Activated CD8-positive, alpha-beta T cell treated with anti-CD3 and anti-CD28 coated beads, Interleukin-2, amount 10 ng/mL, durations not matched to agents 7 days and 5 days (primary cell): ENCODE measurements at places on chromosomes 5 and 9.

GRCh38 chr5:120552638-120553037 is 88.5 kb downstream of the PRR16 start:
- no peak overlapping the region for H3K27ac ChIP-seq
- no peaks in the 10 kb centered on the region for H3K4me1 ChIP-seq
- no peak for DNase-seq
- H3K36me3 ChIP-seq = no peaks in the 10 kb centered on the region

DNA sequence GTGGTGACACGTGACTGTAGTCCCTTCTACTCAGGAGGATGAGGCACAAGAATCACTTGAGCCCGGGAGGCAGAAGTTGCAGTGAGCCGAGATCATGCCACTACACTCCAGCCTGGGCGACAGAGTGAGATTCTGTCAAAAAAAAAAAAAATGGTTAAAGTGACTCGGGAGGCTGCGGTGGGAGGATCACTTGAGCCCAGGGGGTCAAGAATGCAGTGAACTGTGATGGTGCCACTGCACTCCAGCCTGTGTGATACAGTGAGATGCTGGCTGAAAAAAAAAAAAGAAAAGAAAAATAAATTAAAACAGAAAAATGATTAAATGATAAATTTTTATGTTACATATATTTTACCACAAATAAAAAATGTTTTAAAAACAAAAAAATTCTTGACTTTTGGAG is 51.9 kb downstream of the KLF4 start:
- no peak for DNase-seq
- no peaks in the 10 kb centered on the region for H3K4me1 ChIP-seq
- H3K27me3 ChIP-seq = no peaks in the 10 kb centered on the region
- no peaks in the 10 kb centered on the region for H3K36me3 ChIP-seq

- no peak overlapping the region for H3K4me3 ChIP-seq
- no peak overlapping the region for H3K27ac ChIP-seq
- H3K36me3 ChIP-seq = no peaks in the 10 kb centered on the region
- DNase-seq = no peak
Measured at GRCh38 chr9:134379831-134380365, 53.6 kb downstream of the RXRA start.

DNA sequence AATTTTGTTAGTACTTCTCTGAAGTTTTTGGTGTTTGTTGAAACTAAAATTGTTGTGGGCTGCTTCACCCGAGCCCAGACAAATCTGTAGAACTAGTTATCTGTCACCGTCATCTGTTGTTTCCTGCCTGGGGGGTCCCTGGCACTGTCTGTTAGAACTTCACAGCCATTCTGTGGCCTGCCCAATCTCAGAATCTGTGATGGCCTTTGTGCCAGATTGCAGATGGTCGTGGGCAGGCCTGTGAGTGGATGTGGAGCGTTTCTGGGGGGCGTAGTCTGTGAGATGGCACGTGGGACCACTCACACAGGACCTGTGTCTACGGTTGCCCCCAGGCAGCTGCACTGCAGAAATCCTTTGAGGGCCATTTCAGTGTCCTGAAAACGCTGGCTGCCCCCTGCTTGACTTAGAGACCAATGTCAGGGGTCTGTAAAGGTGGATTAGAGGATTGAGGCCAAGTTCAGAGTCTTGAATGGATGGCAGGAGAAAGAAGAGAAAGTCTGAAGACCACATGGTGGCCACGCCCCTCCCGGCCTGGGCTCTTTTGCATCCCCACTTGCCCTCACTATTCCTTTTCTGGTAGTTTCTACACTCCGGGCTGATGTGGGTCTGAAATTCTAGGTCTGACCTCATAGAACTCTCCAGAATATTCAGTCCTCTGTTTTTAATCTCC is 38.3 kb downstream of the TRIO start:
- no peak for DNase-seq
- no peak overlapping the region for H3K27ac ChIP-seq
- no peaks in the 10 kb centered on the region for H3K36me3 ChIP-seq
- H3K4me1 ChIP-seq = no peaks in the 10 kb centered on the region

DNA sequence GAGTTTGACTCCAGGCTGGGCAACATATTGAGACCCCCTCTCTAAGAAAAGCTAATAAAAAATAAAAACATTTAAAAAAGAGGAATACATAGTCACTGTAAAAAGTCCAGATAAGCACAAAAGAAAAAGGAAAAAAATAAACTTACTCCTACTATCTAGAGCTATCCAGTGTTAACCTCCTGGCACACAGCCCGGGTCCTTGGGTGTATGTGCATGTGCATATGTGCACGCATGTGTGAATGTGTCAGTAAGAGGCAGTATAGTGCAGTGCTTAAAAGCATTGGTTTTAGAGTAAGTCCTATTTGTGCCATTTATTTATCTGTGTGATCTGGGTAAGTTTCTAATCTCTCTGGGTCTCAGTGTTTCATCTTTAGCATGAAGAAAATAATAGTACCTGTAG is 26.7 kb downstream of the FAM219A start:
- H3K4me1 ChIP-seq = no peaks in the 10 kb centered on the region
- DNase-seq = no peak
- H3K27me3 ChIP-seq = no peaks in the 10 kb centered on the region
- no peak overlapping the region for H3K4me3 ChIP-seq
- H3K27ac ChIP-seq = no peak overlapping the region
